Stimulated activated CD8-positive, alpha-beta memory T cell treated with anti-CD3 and anti-CD28 coated beads, Interleukin-7, amount 100 ng/mL, for 1 hour (primary cell): ENCODE measurements at places on chromosomes 6 and 20.

DNA sequence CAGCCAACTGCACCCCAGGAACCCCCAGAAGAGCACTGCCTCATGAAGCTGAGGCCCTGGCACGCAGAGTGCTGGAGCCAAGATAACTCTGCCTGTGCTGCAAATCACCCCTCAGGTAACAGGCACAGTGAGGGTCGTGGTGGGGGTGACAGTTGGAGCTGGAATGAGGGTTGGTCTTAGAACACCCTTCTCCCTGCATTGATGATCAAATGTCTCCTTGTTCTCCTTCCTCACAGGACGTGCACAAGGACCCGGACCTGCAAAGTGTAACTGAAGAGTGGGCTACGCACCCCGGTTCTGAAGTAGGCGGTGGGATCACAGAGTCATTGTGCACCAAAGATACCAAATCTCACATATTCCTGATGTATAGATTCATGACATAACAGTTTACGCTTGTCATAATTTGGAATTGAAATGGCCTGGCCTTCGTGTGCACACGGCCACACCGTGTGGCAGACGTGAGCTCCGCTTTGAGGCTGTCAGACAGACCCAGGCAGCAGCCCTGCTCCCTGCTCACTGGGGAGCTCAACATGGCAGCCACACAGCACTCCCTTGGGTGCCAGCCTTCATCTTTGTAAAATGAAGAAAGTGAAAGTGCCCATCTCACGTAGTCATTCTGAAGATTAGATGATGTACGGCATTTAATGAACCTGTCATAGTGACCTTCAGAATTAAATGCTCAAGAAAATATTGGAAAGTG, 8.8 kb downstream of the THBS2 start:
- no peak for DNase-seq

DNA sequence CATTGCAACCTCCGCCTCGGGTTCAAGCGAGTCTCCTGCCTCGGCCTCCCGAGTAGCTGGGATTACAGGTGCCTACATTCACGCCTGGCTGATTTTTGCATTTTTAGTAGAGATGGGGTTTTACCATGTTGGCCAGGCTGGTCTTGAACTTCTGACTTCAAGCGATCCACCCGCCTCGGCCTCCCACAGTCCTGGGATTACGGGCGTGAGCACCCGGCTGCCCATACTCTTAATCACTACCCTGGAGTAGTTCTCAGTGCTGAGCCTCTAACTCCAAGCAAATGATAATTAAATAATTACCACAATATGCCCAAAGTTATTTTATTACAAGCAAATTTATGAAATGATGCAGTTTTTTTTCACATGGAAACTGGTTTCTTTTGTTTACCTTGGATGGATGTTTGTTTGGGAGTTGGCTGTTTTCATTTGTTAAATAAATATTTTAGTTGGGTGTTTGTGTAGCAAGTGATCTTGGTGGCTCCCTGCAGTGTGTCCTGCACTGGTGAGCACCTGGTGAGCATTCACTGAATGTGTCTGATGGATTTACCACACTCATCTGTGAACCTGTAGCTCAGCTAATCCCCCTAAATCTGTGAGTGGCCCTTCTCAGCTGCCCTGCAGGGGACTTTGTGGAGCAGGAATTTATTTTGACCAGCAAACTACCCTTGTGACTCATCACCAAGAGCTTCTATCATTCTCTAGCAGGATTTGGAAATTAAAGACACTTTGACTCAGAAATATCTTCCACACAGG, 36.9 kb downstream of the UTRN start:
- no peak for DNase-seq

GRCh38 chr6:144062786-144063185, 32.6 kb downstream of the SF3B5 start:
- no peak for DNase-seq

- DNase-seq: peak; percentile 81
These were observed 393 bp downstream of the BCLAF1 start for GRCh38 chr6:136289327-136289578.

GRCh38 chr6:45437439-45437815, 59.7 kb upstream of the SUPT3H start:
- DNase-seq: no peak

- DNase-seq: no peak
These were observed 18.8 kb downstream of the AK9 start for GRCh38 chr6:109672175-109672574.

DNA sequence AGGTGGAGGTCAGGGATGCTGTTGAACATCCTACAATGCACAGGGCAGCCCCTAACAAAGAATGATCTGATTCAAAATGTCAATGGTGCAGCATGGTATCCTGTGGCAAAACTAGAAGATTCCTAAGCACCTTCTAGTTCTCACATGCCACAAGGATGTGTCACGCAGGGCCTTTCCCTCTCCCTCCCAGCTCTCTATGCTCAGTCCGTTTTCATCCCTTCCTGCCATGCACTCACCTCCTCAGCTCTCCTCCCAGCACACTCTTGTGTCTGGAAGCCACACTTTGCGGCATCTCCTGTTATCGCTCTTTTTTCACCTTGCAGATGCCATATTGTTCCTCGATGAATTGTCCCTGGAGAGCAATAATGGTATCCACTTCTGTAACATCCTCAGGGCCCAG, 263.4 kb downstream of the CDC5L start:
- no peak for DNase-seq

GRCh38 chr6:70151616-70152015, 151.3 kb downstream of the COL9A1 start:
- no peak for DNase-seq

- DNase-seq: no peak
These were observed 122.9 kb downstream of the AKAP7 start for GRCh38 chr6:131258010-131258652.

- no peak for DNase-seq
These were observed 20.3 kb downstream of the MMS22L start for GRCh38 chr6:97262676-97263075.

- no peak for DNase-seq
These were observed at the start of gene DOK5 for GRCh38 chr20:54475334-54476168. Gene DOK5 (plus strand): TSS chr20:54475593. CDS start chr20:54475947, 354 bp downstream.

DNA sequence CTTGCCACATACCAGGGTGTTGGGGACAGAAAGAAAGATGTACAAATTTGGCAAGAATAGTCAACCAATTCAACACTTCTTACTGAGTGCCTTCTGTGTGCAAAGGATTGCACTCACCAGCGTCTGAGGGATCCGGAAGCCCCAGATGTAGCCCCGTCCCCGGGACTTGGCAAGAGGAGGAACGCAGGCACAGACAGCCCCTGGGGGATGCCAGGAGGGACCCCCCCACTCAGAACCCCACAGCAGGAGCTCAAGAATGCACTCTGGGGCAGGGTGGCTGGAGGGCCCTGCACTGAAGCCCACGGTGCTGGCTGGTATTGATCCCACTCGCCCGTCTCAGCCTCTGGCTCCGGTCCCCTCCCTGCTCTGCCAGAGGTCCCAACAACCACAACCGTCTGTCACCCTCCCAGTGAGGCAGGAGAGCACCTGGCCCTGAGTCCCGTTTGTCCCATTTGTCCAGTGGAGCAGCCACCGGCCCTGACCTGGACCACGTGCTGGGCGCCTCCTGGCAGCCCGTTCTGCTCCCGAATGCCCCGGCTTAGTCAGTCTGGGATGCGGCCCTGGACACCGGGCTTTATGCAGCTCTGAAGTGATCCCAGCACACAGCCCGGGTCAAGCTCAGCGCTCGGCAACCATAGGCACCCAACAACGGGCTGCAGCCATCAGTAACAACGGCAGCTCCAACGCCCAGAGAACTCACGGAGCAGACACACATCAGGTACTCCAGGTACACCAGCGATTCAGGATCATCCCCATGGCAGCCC, 128.7 kb downstream of the DLL1 start:
- DNase-seq: no peak

DNA sequence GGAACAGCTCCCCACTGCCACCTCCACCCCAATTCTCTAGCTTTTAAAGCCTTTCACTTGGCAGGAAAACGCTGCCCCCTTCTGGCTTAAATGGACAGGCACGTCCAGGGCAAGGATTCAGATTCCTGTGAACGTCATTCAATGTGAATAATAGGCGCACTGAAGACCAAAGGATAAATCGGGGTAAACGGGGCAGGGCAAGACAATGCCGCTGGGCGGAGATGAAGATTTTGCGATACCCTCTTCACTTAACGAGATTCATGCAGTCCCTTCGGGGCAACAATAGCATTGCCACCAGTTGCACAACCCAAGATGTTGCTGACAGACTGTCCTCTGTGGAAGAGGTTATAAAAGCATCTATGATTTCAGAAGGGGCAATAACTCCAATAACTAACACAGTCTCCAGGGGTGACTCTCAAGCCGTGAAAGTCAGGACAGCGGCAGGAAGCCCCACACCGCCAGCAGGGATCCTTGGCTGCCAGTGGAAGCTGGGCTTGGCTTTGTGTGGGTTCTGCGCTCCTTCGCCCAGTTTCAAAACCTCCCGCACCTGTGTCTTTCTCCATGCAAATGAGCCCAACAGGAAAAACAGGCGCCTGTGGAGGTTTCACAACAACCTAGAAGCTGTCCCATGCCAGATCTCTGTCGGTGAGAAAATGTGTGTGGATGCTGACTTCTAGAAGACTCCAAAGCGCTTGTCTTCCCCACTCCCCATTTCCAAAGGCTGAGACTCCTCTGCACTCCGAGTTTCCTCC, 291.8 kb downstream of the BMP7 start:
- DNase-seq: no peak

- DNase-seq: peak; percentile 4
These were observed 1.1 kb upstream of the RPS6KA2 start for GRCh38 chr6:166627875-166628801.

GRCh38 chr6:54291738-54292137, 16.5 kb upstream of the TINAG start:
- DNase-seq: no peak

- no peak for DNase-seq
These were observed 5.2 kb downstream of the SDC4 start for GRCh38 chr20:45342855-45343531.

DNA sequence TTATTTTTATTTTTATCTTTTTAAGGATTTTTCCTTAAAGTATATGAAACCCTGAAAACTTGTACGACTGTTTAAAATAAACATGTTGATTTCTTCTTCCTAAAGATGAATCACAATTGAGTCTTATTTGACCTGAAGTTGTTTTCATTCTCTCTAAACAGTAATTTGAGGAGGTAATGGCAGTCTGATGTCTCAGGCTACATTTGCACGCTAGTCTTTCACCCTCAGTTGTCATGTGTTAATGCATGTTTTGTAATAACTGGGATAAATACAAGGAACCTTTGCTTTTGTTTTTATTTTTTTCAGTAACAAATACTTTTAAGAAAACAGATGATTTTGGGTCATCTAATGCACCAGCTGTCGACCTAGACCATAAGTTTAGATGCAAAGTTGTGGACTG, 55.2 kb downstream of the SCAND1 start:
- no peak for DNase-seq

- DNase-seq: no peak
These were observed 75.9 kb upstream of the GATA5 start for GRCh38 chr20:62551407-62552323.
